Fibroblast of skin of scalp (primary cell): ENCODE measurements at places on chromosomes 3 and 15.
A peak's percentile ranks its signal among the peaks of the same experiment; 100 is the strongest.

DNA sequence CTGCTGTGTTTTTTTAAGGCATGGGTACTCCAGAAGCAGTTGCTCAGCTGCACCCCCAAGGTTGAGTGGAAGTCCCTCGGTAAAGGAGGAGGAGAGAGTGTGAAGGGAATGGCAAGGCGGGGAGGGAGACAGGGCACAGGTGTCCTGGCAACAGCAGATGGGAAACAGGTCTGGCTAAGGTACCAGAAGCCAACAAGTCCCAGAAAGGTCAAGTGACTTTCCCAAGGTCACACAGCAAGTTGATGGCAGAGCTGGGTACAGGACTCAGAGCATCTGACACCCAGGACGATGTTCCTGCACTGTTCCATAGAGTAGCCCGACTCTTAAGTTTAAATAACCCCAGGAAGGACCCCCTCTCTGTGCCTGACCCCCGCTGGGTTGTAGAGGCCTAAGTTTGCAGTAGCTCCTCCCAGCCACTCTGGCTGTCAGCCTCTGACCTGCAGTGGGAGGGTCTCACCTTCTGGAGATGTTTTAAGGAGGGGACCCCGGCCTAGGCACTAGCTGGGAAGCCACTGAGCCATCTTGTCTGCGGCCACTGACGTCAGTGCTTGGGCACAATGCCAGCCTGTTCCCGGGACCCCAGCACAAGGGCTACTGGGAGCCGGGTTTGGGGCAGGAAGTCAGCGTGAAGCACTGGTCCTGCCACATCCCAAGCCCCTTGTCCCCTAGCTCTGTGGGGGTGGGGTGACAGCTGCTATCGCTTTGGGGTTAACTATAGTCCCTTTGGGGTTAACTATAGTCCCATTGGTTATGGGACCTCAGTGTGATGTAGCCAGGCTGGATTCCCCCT lies 10.5 kb downstream of the CSK start:
- DNase-seq = no peak

DNA sequence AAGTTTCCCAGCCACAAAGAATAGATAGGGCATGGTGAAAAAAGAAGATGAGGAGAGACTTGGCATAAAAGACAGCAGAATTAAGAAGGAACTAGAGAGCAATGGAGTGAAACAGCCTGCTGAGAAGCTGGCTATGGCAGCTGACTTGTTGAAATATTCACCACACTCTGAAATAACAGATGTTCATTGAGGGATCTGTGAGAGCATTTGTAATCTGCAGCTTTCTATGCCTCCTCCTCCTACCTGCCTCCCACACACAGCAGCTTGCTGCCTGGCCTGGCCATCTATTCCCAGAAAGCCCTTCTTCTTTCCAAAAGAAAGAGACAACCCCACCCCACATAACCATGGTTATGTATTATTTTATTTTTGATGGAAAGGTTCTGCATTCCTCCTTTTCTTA lies 303.9 kb downstream of the GAP43 start:
- no peak for DNase-seq

- peak; percentile 75 for DNase-seq
These were observed 23.5 kb downstream of the TSEN2 start for GRCh38 chr3:12507591-12508281.

DNA sequence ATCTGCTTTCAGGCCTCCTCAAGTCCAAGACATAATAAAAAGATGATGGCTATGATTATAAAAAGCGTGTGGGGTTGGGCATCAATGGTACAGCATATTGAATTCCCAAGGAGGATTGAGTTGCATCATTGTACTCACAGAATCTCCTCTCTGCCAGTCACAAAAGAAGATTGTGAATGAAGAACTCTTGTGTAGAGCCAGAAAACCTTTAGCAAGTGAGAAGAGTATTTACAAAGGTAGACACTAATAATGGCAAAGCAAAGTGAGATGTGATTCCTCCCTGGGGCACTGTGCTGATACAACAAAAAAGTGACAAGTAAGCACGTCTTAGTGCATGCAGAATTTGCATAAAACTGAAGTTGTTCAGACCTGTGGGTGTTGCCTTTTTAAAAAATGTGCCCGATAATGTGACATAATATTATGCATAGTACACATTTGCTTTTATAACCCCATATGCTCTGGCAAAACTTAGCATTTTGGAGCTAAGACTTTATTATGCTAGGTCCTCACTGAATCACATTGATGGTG lies 291.2 kb upstream of the TBC1D5 start:
- no peak for DNase-seq

DNA sequence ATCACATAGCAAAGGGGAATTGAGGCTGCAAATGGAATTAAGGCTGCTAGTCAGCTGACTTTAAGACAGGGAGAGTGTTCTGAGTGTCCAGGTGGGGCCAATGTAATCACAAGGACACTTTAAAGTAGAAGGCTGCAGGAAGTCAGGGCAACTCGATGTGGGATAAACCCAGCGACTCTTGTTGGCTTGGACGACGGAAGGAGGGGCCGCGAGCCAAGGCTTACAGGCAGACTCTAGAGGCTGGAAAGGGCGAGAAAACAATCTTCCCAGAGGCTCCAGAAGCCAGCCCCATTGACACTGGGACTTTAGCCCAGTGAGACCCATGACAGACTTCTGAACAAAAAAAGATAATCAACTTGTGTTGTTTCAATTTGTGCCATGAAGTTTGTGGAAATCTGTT lies 12.9 kb upstream of the MUSTN1 start:
- no peak for DNase-seq

DNA sequence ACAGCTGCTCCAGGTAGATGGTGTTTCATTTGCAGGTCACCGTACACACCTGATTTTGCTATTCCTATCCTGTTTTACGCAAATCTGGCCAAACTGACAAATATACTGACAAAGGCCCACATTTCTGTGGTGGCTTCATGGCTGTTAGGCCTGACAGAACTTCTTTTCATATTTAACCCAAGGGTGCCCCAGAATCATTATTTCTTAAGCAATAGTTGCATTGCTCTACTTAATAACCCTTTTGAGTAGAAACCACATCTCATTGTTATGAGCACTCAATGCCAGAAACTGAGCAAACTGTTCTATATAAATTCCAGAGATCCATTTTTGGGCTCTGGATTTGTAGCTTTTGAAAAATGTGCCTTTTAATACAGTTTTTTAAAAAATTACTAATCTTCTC lies 19.4 kb downstream of the ASTE1 start:
- DNase-seq = no peak

- no peak for DNase-seq
These were observed 37.4 kb downstream of the CHST14 start for GRCh38 chr15:40508216-40508615.

GRCh38 chr3:83224101-83224868 lies 1462.8 kb upstream of the GBE1 start:
- peak; percentile 38 for DNase-seq

DNA sequence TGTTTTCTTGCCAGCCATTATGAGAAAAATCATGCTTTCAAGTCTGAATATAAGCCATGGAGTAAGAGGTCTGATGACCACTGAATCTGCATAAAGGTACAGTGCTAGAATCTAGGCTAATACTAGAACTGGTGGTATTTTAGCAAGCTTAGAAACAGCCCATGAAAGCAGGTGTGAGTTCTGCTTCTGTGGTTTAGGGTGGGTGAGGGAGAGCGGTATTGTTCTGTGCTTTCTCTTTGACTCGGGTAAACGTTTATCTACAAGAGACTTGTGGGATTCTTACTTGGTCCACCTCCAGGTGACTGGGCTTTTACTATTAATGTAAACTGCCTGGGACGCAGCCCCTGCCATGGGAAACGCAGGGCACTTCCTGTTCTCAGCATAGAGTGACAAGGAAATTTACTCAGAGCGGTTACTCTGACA lies 55.2 kb downstream of the PGPEP1L start:
- no peak for DNase-seq
